ENCODE measurements at places on chromosomes 7 and 10.

GRCh38 chr7:69844264-69844868, 246.1 kb downstream of the AUTS2 start:
- H3K4me3 ChIP-seq = no peak overlapping the region
- no peak for DNase-seq
- H3K36me3 ChIP-seq = no peaks in the 10 kb centered on the region
- H3K27me3 ChIP-seq = no peaks in the 10 kb centered on the region
- H3K27ac ChIP-seq = no peak overlapping the region

DNA sequence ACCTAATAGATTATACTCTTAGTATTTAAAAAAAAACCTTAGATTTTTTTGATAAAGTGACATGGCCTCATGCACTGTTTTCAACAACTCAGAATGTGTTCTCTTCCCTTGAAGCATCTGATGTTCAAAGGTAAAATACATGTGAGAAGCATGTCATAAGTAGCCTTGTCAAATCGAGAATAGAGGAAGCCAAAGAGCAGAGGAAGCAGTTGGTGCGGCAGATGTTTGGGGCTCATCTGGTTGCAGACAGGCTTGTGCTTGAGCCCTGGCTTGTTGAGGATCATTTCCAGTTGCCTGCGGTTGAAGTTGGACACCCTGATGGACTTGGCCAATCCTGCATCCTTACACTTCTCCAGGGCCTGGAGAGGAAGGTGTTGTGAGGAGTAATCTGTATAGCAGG, 59.2 kb downstream of the AKR1E2 start:
- no peaks in the 10 kb centered on the region for H3K4me1 ChIP-seq
- H3K4me3 ChIP-seq = no peak overlapping the region
- H3K27ac ChIP-seq = no peak overlapping the region
- DNase-seq = no peak
- no peaks in the 10 kb centered on the region for H3K36me3 ChIP-seq
- H3K27me3 ChIP-seq = no peaks in the 10 kb centered on the region

GRCh38 chr7:132169730-132170129, 406.5 kb downstream of the PLXNA4 start:
- DNase-seq = no peak
- H3K4me1 ChIP-seq = no peaks in the 10 kb centered on the region
- H3K27me3 ChIP-seq = no peaks in the 10 kb centered on the region
- no peaks in the 10 kb centered on the region for H3K36me3 ChIP-seq

GRCh38 chr10:117746541-117747448, 204.2 kb downstream of the EMX2 start:
- peaks cover 7% of the 10 kb centered on the region for H3K27me3 ChIP-seq
- H3K4me3 ChIP-seq = no peak overlapping the region
- no peak overlapping the region for H3K27ac ChIP-seq
- no peaks in the 10 kb centered on the region for H3K36me3 ChIP-seq
- no peak for DNase-seq

All from Panc1 (cell line).